ENCODE measurements at places on chromosomes 1 and 21.

DNA sequence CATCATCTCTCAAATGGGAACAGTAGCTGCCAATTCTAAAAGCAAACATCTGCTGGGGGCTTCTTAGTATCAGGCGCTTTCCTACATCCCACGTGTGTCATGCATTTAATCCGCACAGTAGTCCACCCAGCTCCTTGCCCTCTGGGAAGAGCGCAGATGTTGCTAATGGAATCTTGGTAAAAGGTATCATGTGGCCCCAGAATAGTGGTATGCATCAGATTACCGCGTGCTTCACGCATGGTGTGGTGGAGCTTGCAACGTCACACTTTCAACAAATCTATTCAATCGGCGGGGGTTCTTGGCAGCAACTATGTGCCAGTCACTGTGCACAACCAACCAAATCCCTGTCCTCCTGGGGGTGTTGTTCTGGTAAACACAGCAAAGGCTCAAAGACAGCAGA lies 141.0 kb downstream of the HIVEP3 start:
- no peak for DNase-seq

DNA sequence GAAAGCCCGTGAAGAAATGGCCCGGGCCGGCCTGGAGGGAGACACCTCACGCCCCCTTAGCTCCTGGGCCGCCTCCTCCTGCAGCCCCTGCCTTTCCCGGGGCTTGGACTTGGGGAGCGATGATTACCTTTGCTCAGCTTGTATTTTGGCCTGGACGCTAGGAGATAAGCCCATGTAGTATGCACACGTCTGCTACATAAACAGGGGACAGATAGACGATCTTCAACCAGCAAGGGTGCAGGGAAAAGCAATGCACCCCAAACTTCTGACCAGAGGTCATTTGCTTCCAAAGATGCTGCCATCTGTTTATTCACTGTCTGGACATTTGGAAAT lies 936 bp downstream of the TP73 start:
- DNase-seq = no peak

DNA sequence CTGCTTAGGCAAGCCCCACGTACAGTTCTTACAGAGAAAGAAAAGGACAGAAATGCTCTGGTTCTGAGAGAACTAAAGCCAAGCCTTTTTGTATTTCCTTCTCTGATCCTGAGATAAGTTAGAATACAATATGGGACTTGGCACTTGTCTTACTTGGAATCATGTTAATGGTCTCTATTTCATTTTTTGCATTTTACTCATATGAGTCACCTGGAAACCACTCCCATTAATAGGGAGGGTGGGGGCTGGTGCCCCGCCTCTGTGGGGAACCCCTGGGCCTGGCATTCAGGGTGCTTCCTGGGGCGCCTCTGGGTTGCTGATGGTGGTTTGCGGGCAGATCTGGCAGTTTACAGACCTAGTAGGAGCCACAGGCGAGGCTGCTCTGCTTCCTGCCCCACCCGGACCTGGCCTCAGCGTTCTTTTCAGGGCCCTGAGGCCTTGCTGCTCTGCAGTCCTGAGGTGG lies 26.7 kb downstream of the TSPAN2 start:
- DNase-seq = no peak

DNA sequence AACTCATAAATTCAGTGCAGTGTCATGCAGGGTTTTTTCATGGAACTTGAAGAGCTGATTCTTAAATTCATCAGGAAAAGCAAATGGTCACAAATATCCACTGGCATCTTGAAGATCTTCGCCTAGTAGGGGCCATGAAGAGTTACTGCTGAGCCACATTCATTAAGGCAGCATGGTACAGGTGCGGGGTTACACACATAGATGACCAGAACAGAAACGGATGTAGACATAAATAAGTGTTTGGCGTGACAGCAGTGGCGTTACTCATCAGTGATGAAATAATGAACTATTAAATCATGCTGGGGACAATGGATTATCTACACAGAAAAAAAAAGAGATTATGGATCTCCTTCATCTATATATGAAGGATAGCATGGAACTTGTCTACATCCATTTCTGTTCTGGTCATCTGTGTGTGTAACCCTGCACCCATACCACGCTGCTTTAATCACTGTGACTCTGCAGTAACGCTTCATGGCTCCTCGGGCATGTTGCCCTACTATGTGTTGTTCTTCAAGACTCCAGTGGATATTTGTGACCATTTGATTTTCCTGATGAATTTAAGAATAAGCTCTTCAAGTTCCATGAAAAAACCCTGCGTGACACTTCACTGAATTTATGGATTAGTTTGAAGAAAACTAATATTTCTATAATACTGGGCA lies 161.3 kb downstream of the GALNT2 start:
- DNase-seq = no peak

- DNase-seq = no peak
These were observed 160.5 kb downstream of the PLXNA2 start for GRCh38 chr1:208083715-208084085.

GRCh38 chr21:41703857-41704501 lies 62.9 kb downstream of the RIPK4 start:
- DNase-seq = no peak

- DNase-seq = no peak
These were observed 37.5 kb upstream of the LRRC53 start for GRCh38 chr1:74549932-74550331.

DNA sequence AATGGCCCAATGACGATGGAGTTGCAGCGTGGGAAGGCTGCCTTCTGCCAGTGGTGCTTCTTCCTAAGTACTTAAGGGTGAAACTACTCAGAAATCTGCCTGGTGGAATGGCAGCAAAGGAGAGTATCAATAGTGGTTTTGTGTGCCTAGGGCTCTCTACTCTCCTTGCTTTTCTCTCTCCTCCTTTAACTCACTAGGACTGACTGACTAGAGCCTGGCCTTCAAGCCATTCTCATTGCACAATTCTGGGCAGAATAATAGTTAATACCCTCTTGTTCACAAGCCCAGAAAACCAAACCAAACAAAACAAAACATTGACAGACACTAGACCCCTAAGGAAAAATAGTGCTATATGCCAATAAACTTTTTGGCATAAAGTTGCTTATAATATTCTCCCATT lies 171.2 kb upstream of the PTGFR start:
- DNase-seq = no peak

DNA sequence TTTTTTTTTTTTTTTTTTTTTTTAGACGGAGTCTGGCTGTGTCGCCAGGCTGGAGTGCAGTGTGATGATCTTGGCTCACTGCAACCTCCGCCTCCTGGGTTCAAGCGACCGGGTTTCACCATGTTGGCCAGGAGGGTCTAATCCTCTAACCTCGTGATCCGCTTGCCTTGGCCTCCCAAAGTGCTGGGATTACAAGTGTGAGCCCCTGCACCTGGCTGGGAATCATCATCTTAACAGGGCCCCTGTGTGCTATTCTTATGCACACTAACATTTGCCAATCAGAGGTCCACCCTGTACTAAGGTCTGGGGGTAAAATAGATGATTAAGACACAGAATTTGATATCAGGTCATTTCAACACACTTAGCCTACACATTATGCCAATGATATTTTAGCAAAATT lies 278.7 kb upstream of the CHRM3 start:
- DNase-seq = no peak

DNA sequence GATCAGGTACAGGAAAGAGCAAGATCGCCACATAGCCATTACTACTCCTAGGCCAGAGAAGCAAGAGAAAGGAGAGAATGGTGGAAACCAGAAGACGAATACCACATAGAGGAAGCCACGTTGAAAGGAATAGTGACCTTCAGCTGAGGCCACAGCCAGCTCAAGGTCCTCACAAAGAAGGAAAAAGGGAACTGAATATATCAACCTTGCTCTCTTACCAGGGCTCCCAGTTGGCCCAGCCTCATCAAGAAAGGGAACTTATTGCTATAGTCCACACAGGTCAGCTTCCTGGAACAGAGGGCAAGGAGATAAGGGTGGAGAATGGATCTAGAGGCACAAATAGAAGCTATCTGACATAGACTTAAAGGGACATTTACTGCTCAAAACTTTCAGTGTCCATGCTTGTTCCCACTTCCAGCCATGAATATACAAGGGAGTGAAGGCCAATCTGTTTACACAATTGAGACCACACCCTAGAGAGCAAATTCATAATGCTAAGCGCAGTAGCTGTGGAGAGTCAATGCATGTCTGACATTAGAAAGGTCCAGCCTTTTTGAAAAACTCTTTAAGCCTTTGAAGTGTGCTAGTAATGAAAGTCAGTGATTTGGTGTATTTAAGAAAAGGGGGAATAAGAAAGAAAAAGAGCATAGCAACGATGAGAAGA lies 120.7 kb upstream of the ZC3H11B start:
- DNase-seq = no peak

GRCh38 chr1:24248859-24249258 lies 61.8 kb upstream of the IFNLR1 start:
- no peak for DNase-seq

DNA sequence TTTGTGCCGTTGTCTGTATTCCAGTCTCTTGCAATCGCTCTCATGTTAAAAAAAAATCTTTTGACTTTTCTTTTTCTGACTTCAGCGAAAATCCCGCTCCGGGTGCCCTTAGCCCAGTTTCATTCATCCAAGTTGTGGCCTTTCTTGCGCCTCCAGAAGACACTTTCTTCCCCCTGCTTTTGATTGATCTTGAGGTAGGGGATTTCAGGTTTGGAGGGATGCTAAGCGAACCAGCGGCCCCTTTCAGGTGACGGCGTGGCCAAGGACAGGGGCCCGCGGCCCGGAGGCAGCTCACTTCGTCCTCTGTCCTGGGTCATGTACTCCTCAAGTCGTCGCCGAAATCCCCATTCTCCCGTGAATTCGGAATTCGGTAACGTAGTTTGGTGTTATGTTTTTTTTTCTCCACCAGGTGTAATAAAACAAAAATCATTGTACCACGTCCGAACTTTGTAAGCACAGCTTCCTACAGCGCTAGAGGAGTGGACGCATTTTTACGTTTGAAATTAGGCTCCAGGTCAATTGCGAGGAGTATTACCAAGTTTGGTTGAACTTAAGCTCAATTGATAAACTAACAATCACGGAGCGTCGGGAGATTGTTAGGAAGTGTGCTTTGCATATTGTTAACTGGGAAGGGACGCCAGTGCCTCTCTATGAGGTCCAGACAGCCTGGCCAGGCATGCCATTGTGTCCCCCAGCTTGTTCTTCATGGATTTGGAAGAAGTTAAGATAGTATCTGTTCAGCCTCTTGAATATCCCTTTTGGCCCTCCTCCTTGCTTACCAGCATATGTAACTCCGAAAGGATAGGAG lies 1.1 kb downstream of the MRPS6 start:
- no peak for DNase-seq

DNA sequence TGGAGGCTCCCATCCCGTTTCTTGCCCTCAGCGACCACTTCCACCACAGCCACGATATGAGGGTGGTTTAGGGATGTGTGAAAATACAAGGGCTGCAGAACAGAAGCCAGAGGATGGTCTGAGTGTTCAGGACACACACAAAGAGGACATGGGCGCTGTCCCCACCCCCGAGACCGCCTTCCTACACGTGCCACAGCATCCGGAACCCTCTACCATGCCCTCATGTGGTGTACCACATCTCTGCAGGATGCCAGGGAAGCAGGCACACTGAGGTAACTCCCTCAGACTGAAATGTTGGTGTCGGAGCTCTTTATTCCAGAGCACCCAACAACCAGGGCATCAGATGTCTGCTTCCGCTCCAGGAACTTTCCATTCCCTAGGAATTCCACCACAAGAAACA lies 23.1 kb downstream of the NPHP4 start:
- no peak for DNase-seq

GRCh38 chr1:1080951-1081310 lies 6.8 kb upstream of the RNF223 start:
- no peak for DNase-seq

GRCh38 chr1:226712742-226713419 lies 26.2 kb downstream of the ITPKB start:
- no peak for DNase-seq

DNA sequence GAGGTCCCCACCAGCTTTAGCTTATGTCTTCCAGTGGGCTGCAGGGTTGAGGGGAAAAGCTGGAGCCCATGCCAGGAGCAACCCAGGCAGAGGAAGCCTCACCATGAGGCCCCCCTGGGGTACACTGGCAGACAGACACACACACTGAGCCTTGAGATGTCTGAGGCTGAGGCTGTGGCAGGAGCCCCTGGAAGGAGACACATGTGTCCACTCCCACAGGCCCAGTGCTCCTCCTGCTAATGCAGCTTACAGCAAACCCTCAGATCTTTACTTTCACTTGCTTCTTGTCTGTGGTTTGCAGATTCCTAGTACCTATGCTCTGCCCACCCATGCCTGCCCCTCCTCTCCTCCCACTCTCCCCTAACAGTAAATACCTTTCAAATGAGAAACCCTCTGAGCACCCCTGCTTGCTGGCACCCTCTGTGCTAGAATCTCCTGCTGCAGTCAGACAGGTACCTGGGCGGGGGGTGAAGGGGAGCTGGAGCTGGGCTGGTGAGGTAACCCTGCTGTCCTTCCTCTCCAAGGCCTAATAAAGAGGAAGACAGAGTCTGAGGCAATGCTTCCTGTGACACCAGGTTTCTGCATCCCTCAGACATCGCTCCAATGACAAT lies 63.4 kb upstream of the NEK2 start:
- DNase-seq = no peak

- DNase-seq = no peak
These were observed 1.8 kb downstream of the VWA1 start for GRCh38 chr1:1437033-1437903.

DNA sequence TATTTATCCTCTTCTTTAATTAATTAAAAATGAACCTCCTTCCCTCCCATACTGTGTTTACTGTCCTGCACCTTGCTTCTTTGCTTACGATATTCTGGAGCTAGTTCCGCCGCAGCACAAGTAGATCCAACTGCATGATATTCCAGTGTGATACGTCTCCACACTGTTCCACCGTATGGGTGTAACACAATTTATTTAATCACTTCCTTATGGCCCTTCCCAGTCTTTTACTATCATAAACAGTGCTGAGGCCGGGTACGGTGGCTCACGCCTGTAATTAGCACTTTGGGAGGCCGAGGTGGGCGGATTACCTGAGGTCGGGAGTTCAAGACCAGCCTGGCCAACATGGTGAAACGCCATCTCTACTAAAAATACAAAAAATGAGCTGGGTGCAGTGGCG lies 25.7 kb downstream of the CNST start:
- no peak for DNase-seq

GRCh38 chr1:24155011-24155782 lies 12.3 kb upstream of the IL22RA1 start:
- no peak for DNase-seq

GRCh38 chr1:999725-1000356 lies at the start of gene HES4:
TSS of gene HES4 (minus strand) at chr1:1000097. CDS start at chr1:999973, 124 bp downstream.
- DNase-seq = peak; percentile 51

- no peak for DNase-seq
These were observed 72.8 kb downstream of the S100B start for GRCh38 chr21:46532080-46532479.

DNA sequence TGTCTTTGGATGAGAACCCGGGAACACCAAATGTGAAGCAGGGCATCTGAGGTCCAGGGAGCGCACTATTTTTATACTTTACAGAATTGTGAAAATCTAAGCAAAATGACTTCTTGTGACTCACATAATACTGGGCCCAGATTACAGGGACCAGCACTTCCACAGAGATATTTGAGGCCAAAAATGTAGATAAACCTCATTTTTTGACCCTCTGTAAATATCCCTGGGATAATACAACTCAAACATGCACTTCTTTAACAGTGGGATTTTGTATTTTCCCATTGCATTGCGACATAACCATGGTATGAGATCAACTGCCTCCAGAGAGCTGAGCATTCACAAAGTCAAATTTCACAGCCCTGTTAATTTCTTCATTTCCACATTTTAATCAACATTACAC lies 289.4 kb upstream of the ADGRL4 start:
- DNase-seq = no peak

All from NCI-H1436 treated with DMSO at 0.1 percent for 48 hours (cell line).